ENCODE measurements at places on chromosomes 6 and 20.

GRCh38 chr6:150207931-150208570 lies 65.2 kb downstream of the PPP1R14C start:
- no peak for DNase-seq

DNA sequence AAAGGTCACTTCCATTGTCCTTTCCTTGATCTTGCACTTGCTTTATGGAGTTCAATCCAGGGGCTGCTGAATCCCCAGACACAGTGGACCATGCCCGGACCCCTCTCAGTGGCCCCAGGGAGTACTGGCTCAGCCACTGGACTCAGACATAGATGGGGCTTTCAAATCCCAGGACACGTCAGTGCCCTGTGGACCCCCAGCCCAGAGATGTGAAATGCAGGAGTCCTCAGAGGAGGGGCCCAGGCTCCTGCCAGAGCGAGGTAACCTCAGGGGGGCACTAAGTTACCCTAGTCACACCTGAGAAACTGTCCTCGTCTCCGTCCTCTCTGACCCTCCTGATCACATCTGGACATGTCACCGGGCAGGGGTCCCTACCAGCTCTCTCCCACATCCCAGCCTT lies 18.7 kb upstream of the APMAP start:
- DNase-seq, result no peak

- DNase-seq, result peak; percentile 18
These were observed 80.5 kb downstream of the SMPDL3A start for GRCh38 chr6:122869437-122870024.

DNA sequence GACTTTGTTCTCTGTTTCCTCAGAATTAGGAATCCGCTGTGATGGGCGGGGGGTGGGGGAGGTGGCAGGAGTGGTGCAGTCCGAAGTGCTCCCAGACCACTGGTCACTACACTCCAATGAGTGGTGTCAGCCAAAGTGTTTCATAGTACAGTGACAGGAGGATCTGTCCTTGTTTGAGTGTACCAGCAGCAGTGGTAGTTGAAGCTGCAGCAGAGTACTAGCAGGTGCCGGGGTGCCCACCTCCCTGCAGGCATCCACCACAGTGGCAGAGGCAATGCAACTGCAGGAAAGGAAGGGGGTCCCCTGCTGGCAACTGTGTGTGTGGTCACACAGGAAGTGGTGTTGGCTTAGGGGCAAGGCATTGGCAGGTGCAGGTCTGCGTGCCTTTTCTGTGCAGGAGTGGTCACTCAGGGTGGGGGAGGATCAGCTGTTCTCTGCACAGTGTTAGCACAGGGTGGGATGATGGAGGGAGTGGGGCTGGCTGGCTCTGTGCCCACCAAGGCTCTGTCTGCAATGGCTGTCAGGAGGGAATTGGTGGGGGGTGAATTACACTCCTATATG lies 9.7 kb downstream of the HLA-DOB start:
- no peak for DNase-seq

DNA sequence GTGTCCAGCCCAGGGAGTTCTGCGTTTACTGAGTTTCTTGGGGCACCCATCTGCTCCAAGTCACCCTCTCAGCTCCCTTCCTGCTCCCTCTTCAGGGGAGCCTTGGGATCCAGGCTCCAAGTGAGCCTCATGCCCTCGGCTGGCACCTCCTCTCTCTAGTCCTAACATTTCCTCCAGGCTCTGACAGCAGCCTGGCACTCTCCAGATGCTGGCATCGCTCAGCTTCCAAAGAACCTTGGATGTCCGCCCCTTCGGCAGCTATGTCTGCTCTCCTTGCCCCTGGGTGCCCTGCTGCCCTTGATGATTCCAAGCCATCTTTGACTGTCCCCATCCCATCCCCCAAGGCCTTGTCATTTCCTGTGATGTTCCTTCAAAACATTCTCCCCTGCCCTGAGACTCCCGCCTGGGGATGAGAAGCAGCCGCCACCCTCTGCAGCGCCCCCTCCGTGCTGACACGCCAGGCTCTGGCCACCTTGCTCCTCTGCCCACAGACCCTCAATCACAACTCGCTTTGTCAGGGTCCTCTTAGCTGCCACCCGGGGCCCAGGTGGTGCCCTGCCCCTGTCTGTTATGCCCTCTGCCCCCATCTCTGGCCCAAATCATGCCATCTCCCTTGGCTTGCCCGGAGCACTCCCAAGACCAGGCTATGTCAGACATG lies 6.6 kb upstream of the GFRA4 start:
- no peak for DNase-seq

GRCh38 chr6:75296811-75297779 lies 12.5 kb upstream of the TMEM30A start:
- DNase-seq, result no peak

GRCh38 chr6:138103871-138104270 lies 3.3 kb downstream of the PERP start:
- no peak for DNase-seq

DNA sequence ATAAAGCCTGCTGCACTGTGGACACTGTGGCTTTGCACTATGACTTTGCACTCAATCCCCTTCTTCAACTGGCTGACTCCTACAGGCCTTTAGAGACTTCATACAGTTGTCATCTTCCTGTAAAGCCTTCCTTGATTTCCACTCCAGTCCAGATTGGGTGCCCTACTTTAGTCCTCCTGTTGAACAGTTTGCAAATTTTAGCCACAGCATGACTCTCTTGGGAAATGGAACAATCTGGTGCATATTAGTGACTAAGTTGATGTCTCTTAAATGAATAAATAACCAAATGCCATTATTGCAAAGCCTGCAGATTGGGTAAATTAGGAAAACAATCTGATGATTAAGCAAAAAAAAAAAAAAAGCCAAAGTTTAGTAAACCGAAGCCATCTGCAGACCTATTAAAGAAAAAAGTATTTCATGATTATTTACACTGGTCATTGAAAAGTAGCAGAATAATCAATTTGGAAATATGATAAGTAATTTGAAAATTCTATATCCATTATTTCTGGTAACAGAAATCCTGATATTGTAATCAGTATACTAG lies 12.6 kb downstream of the PLCB4 start:
- no peak for DNase-seq

DNA sequence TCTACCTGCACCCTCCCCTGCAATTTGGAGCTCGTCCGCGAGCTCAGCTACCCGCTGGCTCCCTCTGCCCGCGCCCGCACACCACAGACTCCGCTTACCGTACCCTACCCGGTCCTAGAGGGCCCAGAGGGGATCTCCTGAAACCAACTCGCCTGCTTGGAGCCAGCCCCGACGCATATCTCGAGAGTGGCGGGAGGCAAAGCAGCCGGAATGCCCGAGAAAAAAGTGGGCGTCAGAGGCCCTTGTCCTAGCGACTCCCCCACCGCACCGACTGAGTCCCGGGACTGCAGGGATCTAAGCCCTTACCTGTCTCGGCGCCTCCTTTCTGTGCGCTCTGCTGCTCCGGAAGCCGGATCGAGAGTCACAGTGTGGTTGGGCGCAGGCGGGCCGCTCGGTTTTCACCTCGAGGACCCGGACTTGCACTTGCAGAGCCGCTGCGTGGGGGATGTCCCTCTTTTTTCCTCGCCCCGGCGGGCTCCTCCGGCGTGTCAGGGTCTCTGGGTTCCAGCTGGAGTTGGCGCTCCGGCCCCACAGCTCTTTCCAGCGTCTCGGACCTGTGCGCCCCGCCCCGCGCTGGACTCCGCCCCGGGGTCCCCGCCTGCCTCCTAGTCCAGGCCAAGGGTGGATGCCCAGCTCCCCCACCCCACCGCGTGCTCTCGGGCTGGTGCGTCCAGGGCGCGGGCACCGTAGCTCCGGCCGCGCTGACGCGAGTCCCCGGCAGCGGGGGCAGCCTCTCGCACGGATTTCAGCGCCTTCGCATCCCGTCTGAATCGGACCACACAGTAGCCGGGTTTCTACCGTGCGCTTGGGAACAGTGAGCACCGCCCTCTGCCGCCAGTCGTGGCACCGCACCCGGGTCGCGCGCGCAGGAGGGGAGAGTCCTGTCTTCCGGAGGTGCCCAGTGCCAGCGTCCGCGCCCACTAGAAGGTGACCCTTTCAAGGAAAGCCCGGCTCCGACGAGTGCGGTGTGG lies at the start of gene PROKR2:
PROKR2 (minus strand) TSS at position 767 of the 971 bp plus-strand sequence. CDS start 2,585 bp downstream, outside the sequence.
- DNase-seq, result peak; percentile 70

- DNase-seq, result no peak
These were observed 57.3 kb upstream of the CST7 start for GRCh38 chr20:24891546-24892393.

DNA sequence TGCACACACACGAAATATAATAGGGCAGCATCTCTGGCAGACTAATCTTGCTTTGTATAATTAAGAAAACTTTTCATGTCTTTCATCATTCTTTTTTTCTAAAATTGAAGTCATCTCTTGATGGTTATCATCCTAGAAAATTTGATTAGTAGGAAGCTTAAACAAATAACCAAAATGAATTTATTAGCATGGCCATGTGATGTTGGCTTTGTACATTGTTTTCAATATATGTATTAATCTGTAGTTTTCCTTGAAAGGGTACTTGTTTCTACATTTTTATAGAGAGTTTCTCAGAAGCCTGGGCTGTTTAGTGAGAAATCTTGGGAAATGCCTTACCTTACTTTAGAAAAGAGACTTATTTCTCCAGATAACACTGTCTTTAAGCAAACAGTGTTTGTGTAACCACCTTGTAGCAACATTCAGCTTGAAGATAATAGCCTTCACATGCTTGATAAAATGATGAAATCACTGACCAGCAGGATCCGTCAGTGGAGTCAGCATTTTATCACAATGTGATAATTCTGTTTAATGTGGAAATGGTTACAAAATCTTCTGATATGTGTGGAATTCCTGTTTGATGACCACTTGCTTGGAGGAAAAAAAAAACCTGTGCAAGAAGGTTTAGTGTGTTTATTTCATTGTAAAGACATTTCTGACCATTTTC lies 147.8 kb downstream of the MACROD2 start:
- DNase-seq, result no peak

DNA sequence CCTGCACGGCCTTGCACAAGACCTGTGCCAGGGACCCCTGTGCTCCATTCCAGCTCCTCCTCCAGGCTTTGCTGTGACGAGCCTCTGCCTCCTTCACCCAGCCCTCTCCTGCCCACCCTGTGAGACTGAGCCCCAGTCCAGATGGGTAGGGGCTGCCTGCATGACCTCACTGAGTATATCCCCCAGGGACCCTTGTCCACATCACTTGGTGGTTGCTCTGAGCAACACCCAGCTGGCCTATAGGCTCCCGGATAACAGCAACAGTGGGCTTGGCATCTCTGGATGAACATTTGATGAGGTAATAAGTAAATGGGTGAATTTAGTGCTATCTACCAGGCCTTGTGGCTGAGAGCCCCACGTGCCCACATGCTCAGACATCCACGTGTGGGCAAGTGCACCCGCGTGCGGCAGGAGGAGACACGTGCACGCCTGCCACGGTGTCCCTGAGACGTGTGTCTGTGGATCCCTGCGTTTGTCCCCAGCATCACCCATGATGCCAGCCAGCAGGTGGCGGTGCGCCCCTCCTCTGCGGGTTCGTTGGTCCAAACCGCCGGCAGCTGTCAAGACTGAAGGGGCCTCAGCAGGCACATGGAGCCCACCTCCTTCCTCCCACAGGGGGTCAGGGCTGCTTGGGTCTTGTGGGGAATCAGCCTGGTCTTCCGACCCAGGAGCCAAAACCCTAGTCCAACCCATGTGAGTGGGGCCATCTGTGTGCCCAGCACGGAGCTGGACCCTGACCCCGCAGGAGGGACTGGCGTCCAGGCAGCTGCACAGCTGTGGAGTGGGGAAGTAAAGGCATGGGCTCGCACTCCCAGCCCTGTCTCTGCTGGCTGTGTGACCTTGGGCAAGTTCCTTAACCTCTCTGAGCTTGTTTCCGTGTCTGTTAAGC lies 45.9 kb downstream of the FGD2 start:
- DNase-seq, result peak; percentile 77

DNA sequence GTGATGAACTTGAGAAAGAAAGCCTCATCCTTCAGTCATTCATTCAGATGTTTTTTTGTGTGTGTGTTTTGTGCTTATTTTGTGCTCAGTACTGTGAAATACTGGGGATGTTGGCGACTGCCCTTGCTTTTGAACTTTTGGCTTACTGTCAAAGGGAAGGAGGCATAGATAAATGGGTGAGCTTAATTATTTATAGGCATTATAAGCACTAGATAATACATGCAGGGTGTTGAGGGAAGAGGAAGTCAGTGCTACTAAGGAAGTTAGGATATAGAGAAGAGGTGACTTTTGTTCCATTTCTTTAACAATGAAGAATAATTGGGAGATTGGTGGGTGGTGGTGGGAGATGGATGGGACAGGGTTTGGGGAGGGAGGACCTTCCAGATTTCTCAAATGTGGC lies 23.6 kb downstream of the XRN2 start:
- no peak for DNase-seq

GRCh38 chr6:32885698-32886286 lies 31.8 kb downstream of the PSMB9 start:
- DNase-seq, result peak; percentile 33

DNA sequence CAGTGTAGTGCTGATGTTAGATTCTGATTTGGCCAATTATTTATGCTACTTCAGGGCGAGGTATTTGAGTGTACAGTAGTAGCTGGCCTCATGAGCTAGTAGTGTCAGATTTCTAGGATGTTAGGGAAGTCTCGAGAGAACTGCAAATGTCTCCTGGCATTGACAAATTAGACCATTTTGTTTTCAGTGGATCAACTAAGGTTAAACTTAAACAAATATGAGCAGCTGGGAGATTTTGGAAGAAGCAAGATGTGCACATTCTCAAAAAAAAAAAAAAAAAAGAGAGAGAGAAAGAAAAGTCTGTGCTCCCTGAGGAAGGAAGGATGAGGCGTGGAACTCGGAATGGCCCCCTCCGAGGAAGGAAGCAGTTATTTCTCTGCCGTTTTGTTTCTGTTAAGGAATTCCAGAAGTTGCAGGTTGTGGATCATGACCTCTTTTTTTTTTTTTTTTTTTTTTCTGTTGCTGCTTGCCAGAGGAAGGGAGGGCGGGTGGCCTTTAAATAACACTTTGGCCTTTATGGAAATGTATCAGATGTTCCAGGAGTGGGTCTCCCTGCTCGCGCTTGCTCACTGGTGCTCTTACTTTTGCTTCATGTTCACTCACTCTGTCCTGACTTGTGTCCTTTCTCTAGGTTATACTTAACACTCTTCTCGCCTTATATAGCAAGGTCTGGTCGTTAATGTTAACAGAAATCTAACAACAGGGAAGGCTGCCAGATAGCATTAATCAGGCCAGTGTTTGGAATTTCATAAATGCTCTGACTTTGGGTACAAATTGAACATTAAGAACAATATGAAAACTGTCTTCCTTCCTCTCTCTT lies 124.4 kb downstream of the TCP11 start:
- no peak for DNase-seq

- DNase-seq, result no peak
These were observed 118.6 kb upstream of the PTPN1 start for GRCh38 chr20:50391444-50392137.

DNA sequence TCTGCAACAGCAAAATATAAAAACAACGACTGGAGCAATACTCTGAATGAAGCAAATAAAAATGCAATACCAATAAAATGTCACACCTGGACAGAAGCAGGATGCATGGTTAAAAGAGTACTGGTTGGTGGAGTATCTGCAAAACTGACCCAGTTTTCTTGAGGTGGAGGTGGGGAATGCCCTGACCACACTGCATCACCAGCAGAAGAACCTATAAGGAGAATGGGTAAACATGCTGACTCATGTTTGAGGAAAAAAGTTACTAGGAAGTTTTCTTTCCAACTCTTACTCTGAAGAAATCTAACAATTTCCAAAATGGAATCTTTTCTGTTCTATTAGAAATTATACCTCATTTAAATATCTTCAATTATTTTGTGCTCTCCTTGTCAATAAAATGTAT lies 43.6 kb downstream of the REPS1 start:
- DNase-seq, result no peak

All from NCI-H510A (cell line).